Stimulated activated CD8-positive, alpha-beta memory T cell treated with anti-CD3 and anti-CD28 coated beads, Interleukin-4, amount 100 ng/mL, for 4 hours (primary cell): ENCODE measurements at places on chromosomes 1 and 21.

- no peak for DNase-seq
Observed at GRCh38 chr1:155833665-155834295, 23.2 kb downstream of the GON4L start.

DNA sequence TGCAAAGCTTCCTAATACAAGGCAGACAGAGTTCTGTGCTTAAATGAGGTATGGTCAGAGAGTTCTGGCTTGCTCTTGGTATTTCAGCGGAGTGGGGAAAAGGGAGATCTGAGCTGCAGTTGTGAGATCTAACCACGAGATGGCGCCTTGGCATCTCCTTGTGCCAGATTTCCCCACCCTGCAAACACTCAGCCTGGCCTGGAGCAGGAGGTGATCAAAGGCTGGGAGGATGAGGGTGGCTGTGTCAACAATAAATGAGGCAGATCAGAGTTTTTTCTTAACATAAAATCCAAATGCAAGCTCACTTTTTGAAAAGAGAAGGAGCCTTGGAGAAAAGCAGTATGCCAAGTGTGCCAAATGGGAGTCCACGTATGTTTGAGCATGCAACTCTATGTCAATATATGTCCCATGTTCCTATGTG lies 4.1 kb upstream of the TFAP2E start:
- DNase-seq, result peak; percentile 27

DNA sequence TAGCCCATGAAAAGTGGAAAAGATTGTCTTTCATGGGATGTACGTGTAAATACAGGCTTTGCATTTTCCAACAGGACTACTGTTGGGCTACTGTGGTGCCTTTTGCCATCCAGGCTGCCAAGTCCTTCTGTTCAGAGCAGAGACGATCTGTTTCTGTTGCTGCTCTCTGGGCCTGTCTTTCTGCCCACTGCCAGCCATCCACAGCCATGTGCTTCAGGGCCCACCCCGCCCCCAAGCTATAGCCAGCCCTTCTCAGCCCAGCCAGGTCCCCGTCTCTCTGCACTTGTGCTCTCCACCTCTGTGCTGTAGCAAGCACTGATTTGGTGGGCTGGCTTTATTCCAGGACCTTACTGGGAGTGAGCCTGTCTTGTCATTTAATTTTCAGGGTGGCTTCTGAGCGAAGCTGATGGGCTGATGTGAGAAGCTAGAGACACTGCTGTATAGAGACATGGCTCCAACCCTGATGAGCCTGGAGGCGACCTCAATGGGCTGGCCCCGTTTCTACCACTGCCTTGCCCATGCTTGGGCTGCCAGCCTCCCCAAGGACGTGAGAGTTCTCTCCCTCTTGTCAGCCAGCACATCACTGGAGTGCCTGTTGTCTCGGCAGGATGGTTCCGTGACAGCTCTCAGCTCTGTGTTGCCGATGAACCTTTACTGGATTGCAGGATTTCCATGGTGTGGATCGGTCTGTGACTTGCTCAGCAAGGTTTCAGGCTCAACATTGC lies 137.8 kb downstream of the PEX14 start:
- DNase-seq, result no peak

GRCh38 chr1:26234644-26235370 lies 807 bp downstream of the CEP85 start:
- no peak for DNase-seq

DNA sequence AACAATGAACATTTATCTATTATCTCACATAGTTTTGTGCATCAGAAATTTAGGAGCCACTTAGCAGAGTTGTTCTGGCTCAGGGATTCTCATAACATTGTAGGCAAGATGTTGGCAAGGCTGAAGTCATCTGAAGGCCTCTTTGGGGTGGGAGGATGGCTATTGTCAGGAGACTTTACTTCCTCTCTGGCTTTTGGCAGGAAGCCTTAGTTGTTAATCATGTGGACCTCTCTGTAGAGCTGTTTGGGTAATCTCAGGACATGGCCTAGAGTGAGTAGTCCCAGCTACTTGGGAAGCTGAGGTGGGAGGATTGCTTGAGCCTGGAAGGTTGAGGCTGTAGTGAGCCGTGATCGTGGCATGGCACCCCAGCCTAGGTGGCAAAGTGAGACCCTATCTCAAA lies 40.2 kb downstream of the RASAL2 start:
- no peak for DNase-seq

DNA sequence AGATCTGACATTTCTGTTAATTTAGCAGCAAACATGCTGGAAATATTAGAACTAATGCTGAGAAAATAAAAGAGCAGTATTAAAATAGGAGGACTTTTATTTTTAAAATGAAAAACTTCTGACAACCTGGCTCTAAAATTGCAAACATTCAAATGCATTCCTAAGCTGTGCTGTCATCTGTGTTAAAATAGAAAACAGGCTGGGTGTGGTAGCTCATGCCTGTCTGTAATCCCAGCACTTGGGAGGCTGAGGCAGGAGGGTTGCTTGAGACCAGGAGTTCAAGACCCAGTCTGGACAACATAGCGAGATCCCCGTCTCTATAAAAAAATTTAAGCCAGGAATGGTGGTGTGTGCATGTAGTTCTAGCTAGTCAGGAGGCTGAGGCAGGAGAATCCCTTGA lies 44.6 kb downstream of the MIGA1 start:
- no peak for DNase-seq

GRCh38 chr1:174946031-174946430 lies 53.7 kb upstream of the CACYBP start:
- DNase-seq, result no peak

GRCh38 chr21:19870682-19871081 lies 1127.5 kb upstream of the NCAM2 start:
- DNase-seq, result no peak

- no peak for DNase-seq
Observed at GRCh38 chr1:41573194-41573593, 88.7 kb upstream of the EDN2 start.

GRCh38 chr1:109267743-109268300 lies 15.1 kb downstream of the PSRC1 start:
- no peak for DNase-seq

DNA sequence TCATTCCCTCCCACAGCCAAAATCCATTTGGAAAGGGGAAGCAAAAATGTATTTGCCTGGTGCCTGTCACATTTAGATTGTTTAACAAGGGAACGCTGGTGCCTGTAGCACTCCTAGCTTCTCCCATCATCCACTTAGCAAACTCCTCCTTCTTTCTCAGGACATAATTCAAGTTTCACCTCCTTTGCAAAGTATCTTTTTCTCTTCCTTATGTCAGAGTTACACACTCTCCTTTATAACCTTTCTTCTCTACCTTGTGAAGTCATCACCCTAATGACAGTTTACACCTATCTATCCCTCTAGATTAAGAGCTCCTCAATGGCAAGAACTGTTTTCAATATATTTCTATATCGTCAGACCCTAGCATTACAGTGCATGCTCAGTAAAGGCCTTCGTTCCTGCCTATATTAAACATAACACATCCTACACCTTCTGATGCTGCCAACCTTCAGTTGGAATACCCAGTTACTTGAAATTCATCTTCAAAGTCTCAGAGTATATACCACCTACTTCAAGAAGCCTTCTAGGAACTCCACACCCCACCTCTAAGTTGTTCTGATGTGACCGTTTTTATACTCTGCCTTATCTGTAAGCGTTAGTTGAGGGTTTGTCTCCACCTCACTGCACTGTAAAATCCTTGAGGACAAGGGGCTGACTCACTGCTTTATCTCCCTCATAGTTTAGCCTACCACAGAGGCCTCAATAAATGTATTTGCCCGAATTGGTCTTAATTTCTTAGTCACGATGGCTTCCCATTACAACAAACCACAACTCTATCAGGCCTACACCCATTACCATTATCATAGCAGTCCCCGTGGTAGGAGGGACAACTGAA lies 1.0 kb upstream of the EPS15 start:
- no peak for DNase-seq

DNA sequence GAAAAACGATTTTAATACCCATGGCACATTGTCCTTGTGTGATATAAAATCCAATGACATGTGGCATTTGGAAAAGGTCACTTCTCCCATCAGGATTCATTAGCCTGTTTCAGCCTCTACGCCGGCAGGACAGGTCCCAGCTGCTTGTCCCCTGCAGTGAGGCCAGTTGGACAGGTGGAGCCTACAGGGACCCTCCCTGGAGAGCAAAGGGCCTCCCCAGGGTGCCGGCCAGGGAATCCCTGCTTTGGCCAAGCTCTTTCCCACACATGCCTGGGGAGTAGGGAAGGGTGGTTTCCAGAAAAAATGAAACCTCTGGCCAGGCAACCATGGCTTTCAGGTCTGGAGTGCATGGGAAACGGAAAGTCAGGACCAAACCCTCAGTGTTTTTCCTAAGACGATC lies 93.1 kb downstream of the TMEM53 start:
- DNase-seq, result no peak

GRCh38 chr21:45867671-45868081 lies 113.9 kb upstream of the COL6A1 start:
- DNase-seq, result no peak

GRCh38 chr1:33410091-33410701 lies 20.7 kb downstream of the PHC2 start:
- DNase-seq, result no peak

DNA sequence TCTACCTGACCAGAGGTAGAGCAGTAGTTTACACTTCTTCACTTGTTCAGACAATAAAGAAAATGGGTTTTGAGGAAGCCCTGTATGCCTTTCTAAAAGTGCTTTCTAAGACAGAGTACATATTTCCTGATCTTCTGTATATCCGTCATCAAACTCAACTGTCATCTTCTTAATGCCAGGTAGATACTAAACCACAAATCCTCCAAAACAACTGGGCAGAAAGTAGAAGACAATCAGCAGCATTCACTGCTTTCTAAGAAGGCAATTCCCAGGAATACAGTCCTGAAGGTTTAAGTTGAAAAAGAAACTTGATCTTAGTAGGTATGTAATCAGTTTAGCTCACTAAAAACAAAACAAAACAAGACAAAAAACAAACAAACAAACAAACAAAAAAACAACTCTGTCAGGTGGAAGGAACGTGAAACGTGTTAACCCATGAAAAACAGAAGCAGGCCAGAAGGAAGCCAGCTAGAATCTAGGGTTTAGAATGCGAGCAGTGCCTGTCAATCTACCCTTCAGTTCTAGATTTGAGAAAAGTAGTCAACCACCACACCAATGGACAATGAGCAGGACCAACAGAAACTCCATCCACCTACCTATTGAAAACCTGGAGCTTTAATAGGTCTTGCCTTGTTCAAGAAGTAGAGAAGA lies 59.2 kb downstream of the LEPR start:
- no peak for DNase-seq

GRCh38 chr1:167663002-167663772 lies 33.2 kb downstream of the RCSD1 start:
- no peak for DNase-seq

GRCh38 chr1:161505686-161506085 lies 429 bp downstream of the FCGR2A start:
- no peak for DNase-seq

DNA sequence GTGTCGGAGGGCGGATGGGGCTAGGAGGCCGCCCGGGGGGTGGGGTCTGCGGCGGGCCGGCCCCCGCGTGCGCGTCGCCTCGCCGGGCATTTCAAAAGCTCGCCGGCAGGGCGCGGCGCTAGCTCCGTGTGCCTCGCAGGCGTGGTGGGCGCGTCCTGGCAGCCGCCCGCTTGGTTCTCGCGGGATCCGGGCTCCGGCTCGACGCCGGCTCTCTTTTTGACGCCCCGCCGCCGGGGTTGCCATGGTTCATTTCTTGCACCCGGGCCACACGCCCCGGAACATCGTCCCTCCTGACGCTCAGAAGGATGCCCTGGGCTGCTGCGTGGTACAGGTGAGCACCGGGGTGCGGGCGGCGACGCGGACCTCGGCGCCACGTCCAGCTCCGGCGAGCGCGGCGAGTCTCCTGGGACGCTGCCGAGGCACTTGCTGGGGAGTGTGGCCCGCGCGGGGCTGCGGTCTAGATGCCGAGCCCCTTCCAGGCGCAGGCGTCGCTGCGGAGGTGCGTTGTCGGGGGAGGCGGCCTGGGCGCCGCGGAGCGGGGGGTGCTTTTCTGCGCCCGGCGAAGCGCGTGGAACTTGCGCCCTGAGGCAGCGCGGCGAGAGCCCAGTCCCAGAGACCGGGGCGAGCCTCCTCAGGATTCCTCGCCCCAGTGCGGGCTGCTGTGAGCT lies at the start of gene ZYG11A:
TSS of gene ZYG11A (plus strand) at position 118 of the 668 bp plus-strand sequence. CDS start at position 242, 124 bp downstream.
- DNase-seq, result peak; percentile 29

DNA sequence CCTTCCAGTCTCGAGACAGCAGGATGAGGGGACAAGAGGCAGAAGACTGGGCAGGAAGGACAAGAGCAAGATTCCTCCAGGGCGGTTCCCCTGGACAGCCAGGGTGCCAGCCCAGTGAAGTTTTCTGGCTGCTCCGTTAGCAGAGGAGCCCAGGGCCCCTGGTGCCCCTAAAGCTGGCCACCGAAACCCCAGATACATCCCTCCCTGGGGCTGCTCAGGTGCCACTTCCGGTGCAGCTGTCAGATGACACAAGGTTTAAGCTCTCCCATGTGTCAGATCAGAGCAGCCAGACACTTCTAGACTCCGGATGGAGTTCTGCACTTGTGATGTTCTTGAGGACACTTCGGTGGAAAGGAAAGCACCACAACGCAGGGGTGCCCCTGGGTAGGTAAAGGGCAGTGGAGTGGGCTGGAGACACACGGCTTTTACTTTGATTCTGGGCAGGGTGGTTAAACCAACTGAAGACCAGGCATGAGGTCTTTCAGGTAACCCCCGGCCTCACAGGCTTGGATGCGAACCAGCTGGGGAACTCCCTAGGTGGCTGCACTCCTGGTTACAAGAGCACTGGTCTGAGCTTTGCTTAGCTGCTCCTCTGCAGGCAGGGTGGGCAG lies 85.7 kb downstream of the ITPKB start:
- DNase-seq, result no peak

DNA sequence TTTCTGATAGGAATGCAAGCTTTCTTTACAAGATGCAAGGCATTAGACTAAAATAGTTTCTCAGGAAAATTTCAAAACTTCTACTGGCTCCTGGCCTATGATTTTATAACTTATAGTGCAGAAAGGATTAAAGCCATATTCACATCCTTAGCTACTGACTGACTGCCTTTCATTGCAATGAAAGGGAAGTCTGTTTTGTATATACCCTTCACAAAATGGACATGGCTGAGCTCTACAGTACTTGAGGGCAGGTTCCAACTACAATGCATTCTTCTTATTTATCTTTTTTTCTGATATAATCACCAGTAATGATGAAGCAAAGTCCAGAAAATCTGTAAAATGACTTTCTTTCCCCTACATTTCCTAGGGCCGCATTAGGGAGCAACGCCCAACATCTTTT lies 100.5 kb upstream of the ESRRG start:
- DNase-seq, result no peak

- no peak for DNase-seq
Observed at GRCh38 chr1:234780531-234781162, 170.7 kb upstream of the IRF2BP2 start.

DNA sequence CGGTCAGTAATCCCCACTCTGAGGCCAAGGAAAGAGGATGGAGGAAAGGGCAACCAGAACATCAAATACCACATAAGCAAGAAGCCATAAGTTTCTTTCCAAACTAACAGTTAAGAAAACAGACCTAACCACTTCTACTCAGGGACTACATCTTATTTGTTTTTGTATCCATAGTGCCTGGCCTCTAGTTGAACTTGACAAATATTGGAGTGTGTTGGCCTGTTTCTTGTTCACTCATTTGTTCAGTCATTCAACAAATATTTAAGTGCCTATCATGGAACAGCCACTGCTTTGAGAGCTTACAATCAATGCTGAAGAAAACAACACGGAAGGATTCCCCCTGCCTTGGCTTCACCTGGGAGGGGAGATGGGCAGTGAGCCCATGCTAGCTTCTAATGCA lies 69.7 kb downstream of the ST6GALNAC3 start:
- no peak for DNase-seq

- DNase-seq, result no peak
Observed at GRCh38 chr21:18620436-18620835, 216.9 kb upstream of the TMPRSS15 start.
